CD4-positive, alpha-beta T cell treated with Interleukin-10 for 1 hour (primary cell): ENCODE measurements at places on chromosomes 2 and 18.

GRCh38 chr18:9861157-9861556, 24.6 kb upstream of the TXNDC2 start:
- DNase-seq, result no peak

DNA sequence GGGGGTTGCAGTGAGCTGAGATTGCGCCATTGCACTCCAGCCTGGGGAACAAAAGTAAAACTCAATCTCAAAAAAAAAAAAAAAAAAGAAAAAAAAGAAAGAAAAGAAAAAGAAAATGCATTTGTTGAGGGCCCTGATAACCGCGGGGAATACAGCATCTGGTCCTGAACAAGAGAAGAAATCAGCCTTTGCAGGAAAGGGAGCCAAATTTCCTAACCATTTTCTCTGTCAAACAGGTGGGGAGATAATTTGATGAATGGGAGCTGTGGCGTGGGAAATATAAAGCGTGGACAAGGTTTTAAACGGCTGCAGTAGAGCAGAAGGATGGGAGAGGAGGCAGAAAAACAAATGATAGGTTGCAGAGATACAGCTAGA, 864 bp downstream of the E2F6 start:
- no peak for DNase-seq

DNA sequence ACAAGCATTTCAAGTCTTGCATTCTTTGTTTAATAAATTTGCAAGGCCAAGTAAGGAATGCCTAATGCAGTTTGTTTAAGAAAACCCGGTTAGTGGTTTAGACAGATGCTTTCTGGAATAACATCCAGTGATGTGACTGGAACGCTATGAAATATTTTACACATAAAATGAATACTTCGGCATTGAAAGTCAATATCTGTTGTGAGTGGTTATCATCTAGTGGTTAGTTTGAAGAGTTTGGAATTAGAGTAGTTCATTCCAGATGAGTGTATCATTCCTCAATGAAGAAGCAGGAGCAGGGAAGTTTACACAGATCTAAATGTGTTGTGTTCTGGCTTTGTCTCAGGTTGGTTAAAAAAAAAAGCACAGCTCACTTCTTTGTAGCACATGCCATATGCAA, 608.0 kb upstream of the PIK3C3 start:
- no peak for DNase-seq

DNA sequence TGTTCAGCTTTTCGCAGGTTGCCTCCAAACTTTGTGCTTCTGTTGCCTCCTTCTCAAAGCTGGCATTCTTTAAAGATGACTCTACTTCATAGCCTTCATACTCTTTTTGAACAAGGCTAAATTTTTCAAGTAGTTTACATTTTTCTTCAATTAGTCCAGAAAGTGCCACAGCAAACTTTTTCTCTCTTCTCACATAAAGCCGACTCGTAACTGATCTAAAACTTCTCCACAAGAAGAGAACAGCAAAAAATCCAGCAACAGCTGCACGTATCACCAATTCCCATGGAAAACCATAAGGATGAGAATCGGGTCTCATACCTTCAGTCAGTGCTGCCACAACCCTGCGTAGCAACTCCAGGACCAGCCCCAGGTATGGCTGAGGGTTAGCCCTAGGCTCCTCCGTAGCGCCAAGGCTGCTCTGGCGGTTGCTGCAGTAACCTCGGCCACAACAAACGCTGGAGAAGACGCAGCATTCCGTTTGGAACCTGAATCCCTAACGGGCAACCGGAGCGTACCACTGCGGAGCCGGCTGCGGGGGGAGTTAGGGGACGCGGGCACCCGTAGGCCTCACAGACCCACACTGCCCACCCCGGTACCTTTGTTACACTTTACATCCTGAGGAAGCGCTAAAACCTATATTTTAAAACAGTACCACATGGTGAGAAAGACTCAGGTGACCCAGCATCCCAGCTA, at the start of gene CTAGE1:
Gene CTAGE1, minus strand, starts transcription at position 420 of the 693 bp plus-strand sequence. Its CDS starts 104 bp downstream, at position 316.
- no peak for DNase-seq

- DNase-seq, result no peak
These were observed 131.8 kb downstream of the AFF3 start for GRCh38 chr2:100010606-100011005.

DNA sequence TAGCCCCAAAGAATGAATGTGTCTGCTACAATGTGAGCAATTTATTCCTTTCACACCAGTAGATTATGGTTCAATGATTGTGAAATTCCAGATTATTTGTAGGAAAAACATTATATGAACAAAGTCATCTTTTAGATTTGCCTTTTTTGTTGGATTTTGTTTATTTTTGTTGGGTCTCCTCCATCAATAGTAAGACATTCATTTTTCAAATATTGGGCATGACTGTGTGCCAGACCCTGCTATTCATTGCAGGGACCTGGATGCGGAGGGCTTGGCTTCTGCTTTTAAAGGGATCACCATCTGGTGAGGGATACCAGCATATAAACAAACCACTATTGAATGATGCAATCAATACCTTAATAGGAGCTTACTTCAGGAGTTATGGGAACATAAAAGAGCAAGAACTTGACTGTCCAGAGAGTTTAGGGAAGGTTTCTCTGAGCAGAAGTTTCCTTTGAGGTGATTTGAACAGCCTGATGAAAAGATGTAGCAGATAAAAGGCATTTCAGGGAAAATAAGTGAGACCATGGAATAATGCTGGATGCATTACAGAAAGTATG, 486.7 kb downstream of the EPHA4 start:
- DNase-seq, result no peak

- no peak for DNase-seq
These were observed 44.6 kb downstream of the SMAD4 start for GRCh38 chr18:51074605-51075004.

GRCh38 chr18:13446610-13447461, 228.3 kb downstream of the LDLRAD4 start:
- DNase-seq, result no peak

GRCh38 chr2:144692661-144693060, 172.7 kb upstream of the ZEB2 start:
- no peak for DNase-seq

DNA sequence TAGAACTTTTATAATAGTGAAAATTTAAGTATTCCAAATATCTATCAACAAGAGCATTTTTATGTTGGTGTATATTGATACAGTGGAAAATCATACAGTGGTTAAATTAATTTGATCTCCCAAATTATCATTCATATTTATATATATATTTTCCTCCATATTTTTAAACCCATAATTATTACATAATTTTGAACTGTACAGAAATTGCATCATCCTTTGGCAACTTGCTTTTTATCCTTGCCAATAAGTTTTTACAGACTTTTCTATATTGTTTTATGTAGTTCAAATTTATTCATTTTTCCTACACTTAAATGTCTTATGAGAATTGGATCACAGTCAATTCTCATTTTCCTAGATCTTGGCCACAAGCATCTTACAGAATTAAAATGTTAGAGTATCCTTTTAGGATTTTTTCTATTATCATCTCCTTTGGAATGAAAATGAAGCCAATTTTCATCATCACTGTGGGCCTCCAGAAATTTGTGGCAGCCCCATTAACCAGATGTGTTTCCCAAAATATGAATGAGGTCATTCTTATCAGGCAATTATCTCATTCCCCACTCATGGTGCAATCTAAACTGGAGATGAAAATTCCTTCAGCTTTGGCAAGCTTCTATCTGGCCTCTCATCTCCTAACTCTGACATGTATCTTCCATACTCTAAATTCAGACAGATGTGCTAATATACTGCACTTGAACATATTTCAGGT, 94.2 kb upstream of the DLGAP1 start:
- DNase-seq, result no peak

GRCh38 chr18:56738184-56738583, 87.0 kb downstream of the WDR7 start:
- DNase-seq, result no peak

DNA sequence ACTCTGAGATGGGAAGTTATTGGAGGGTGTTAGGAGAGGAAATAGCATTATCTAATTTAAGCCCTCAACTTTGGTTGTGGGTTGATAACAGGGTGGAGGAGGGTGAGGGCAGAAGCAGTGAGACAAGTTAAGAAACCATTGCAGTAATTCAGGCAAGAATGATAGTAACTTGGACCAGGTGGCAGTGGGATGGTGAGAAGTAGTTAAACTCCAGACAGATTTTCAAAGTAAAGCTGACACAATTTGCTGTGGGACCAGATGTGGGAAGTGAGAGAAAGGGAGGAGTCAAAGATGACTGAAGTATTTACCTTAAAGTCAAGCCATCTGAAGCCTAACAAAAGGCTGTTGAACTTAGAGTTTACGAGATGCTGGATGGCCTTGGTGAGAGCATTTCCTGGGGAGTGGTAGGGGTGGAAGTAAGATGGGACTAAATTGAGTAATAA, 163.2 kb upstream of the KLF7 start:
- DNase-seq, result no peak

DNA sequence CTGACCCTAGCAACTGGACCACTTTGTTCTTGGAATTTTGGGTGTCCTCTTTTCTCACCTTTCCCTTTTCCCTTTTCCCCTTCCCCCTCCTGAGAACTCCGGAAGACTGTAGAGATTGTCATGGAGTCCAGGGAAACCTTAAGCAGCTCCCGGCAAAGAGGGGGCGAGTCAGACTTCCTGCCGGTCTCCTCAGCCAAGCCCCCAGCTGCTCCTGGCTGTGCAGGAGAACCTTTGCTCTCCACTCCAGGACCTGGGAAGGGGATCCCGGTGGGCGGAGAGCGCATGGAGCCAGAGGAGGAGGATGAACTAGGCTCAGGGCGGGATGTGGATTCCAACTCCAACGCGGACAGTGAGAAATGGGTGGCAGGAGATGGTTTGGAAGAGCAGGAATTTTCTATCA, 20.5 kb downstream of the SETBP1 start:
- no peak for DNase-seq

DNA sequence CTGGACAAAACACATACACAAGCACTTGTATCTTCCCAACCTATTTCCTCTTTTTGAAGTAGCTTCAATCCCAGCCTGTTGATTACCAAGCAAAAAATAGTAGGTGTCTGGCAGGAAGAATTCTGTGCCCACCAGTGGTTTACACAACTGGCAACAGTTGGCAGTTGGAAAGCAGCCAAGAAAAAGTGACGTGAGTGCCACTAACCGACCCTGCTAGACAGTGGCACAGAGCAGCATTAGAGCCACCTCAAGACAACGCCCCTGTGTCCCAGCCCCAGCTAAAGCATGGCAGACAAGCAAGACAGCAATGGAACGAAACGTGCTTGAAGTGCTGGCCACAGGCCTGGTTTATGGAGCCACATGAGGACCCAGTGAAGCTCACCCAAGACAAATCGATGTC, 379.6 kb downstream of the FBXO15 start:
- DNase-seq, result no peak

DNA sequence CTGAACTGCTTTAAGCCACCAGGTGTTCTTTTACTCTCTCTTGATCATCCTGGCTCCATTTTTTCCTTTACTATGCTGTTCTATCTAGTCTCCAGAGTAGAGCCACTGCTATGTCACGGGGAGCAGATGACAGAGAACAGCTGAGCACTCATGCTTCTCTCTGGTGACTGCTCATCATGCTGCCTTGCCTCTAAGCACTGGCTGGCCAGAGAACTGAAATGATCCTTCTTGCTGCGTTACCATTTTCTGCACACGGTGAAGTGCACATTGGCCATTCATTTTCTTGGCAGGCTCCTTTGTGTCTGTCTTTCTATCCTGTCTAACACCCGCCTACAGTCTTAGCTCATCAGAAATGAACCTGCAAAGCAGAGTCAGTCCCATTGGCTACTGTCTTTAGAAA, 86.0 kb downstream of the KCTD1 start:
- DNase-seq, result no peak
